ENCODE measurements at places on chromosomes 6 and 20.

DNA sequence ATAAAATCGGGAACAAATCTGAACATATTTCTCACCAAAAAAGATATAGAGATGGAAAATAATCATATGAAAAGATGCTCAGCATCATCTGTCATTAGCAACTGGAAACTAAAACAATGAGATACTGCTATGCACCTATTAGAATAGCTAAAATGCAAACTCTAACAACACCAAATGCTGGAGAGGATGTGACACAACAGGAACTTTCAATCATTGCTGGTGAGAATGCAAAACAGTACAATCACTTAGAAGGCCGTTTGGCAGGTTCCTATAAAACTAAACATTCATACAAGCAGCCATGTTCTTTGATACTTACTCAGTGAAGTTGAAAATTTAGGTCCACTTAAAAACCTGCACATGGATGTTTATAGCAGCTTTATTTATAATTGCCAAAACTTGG is 67.0 kb downstream of the FAM50B start:
- DNase-seq: no peak

DNA sequence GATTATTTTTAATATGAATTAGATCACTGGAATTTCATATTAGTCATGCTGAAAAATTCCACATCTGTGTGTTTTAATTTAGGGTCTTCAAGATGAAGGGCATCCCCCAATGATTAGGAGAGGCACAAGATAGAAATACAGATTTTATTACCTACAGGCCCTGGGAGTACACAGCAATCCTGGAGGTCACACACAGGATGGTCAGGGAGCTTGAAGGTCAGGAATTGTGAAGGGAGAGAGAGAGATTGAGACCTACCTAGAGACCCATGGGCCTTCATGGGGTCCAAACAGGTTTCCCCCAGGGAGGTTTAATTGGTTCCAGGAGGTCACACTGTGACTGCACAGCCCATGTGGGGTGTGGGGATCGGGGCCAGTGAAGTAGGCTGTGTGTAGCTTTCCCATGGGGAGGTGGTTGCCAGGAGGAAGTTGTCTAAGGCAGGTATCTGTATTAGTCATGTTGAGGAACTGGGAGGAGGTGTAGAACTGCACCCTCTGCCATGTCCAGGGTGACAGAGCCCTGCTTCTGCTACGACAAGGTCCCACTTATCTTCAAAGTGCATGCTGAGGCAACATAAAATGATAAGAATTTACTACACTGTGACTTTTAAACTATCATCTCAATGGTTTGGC is 18.3 kb downstream of the SNX9 start:
- no peak for DNase-seq

DNA sequence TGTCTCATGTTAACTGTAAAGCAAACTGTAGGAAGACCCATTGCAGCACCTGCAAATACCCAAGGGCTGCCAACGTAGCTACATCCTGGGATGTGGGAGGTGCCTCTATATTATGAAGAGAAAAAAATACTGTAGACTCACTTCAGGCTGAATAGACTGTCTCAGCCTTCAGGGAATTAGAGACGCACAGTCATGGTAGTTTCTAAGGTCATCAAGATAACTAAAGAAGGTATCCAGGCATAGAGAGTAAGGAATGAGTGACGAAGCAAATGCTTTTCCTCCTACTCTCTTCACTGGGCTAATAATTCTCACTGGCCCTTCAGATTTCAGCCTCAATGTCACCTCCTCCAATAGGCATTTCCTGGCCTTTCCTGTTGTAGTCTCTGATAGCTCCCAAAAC is 121.6 kb upstream of the ECI2 start:
- DNase-seq: peak; percentile 26

GRCh38 chr6:28729501-28730402 is 194.0 kb downstream of the TRIM27 start:
- no peak for DNase-seq

DNA sequence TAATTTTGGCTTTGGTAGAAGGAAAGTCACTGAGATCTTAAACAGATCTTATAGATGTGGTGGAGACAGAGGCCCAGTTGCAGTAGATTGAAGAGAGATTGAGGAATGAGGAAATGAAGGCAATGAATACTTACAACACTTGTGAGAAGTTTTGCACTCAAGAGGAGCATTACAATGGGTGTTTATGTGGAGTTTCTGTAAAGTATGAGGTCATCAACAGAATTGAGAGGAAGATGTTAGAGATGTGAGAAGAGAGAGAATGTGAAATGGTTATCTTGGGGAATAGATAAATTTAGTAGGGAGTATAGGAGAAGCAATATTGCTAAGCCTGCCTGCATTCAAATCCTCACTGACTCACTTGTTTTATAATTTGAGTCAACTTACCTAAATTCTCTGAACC is 83.4 kb downstream of the GFRAL start:
- no peak for DNase-seq

- DNase-seq: no peak
Measured at GRCh38 chr6:165178056-165178455, 131.3 kb downstream of the C6orf118 start.

DNA sequence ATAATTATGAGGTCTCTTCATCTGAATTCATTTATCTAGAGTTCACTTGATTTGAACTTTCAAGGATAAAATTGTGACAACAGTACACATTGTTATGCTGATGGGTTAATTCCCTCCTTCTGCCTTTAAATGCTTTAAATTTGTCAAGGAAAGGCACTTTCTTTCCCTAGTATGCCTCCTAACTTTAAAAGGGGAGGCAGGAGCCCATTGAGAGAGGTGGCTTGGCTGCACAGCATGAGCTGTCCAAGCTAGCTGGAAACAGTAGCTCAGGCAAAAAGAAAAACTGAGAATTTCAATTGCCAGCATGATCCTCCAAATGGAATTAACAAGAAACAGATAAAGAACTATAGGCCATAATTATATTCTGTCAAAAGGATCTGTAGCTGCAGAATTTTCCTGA is 243.3 kb upstream of the GRIK2 start:
- no peak for DNase-seq

DNA sequence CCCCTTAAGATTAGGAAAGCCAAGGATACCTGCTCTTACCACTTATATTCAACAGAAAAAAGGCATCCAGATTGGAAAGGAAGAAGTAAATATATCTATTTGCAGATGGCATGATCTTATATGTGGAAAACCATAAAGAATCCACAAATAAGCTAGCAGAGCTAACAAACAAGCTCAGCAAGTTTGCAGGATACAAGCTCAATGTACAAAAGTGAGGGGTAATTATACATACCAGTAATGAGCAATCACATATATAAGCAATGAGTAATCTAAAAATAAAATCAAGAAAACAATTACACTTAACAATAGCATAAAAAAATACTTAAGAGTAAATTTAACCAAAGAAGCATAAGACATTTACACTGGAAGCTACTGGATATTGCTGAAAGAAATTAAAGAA is 31.6 kb upstream of the HMGN3 start:
- no peak for DNase-seq

- DNase-seq: peak; percentile 43
Measured at GRCh38 chr6:62283796-62284411, 2.1 kb downstream of the KHDRBS2 start.

DNA sequence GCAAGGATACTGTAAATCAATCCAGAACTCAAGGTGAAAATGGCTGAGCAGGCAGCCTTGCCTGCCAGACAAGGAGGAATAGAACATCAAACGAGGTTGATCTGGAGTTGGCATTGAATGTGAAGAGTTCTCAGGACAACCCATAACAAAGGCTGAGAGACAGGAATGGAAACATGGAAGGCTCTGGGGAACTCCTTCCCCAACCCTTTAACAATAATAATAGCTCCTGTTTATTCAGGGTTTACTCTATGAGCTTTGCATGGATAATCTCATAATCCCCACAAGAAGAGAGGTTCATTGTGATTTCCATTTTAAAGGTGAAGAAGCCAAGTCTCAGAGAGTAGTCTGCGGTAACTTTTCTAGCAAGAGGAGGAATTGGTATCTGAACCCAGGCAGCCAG is 151.7 kb downstream of the SOD2 start:
- DNase-seq: no peak

- no peak for DNase-seq
Measured at GRCh38 chr6:128259730-128260685, 260.4 kb downstream of the PTPRK start.

- no peak for DNase-seq
Measured at GRCh38 chr6:41222045-41222444, 6.1 kb upstream of the TREML4 start.

DNA sequence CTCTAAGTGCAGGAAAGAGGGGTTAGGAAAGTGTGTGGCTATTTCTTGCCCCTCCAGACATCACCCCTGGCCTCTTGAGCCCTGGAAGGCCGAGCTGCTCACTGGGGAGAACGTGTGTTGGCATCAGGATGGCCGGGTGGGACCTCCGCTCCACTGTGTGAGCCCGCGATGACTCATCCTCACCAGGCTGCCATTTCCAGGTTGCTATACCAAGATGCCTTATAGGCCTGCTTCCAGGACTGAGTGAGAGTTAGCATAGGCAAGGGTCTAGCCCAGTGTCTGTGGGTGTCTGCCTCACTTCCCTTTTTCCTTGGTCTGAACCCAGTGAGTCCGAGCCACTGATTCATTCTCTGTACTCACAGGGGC is 105.0 kb downstream of the MRPL14 start:
- DNase-seq: no peak

DNA sequence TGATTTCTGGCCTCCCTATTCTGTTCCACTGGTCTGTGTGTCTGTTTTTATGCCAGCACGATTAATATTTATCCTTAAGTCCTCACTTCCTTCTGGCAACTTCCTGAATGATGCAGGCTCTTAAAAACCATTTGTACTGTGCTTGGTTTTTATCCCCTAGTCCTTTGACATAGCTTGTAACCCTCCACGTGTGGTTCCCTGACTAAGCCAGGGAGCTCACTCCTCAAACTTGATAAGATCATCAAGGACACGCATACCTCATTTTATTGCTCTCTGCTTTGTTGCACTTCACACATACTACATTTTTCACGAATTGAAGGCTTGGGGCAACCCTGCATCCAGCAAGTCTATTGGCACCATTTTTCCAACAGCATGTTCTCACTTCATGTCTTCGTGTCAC is 166.4 kb upstream of the UST start:
- DNase-seq: no peak

DNA sequence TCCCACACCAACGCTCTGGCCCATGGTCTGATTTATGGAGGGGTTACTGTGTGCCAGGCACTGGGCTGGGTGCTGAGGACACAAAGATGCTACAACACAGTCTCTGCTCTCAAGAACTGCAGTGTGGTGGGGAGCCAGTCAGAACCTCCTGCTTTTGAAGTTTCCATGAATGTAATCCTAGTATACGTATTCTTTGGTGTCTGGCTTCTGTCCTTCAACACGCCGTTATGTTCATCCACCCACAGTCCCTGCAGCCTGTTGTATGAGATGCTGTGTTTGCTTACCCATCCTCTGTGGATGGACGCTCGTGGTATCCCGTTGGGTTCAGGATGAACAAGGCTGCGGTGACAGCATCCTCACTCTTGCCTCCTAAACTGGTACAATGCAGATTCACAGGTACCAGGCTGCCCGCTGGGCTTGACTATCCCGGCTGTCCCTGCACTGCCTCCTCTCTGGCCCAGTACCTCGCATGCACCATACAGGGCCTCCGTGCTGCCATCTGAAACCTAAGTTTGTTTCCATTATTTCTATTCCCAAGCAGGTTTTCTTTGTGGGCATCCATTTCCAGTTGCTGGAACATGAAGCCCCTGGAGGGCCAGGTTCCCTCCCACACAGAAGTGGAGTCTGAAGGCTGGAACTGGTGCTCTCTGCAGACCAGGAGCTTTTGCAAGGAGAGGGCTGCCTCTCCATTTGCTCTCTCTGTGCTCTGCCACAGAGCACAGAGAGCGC is 364.5 kb downstream of the ZFAND3 start:
- no peak for DNase-seq

DNA sequence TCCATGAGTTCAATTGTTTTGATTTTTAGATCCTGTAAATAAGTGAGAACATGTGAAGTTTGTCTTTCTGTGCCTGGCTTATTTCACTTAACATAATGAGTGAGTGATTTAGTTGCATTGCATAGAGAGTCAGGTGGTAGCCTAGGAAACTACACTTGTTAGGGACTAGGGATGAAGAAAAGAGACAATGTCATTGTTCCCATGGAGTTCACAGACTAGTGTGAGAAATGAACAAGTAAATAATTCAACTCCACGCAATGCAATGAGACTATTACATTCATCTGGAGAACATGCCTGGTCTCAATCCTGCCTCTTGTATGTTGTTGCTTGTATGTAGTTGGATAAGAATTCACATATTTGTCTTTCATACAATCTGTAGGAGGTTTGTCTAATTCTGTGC is 76.3 kb upstream of the B3GAT2 start:
- DNase-seq: peak; percentile 4

GRCh38 chr6:170371080-170371479 is 64.5 kb downstream of the FAM120B start:
- peak; percentile 45 for DNase-seq

DNA sequence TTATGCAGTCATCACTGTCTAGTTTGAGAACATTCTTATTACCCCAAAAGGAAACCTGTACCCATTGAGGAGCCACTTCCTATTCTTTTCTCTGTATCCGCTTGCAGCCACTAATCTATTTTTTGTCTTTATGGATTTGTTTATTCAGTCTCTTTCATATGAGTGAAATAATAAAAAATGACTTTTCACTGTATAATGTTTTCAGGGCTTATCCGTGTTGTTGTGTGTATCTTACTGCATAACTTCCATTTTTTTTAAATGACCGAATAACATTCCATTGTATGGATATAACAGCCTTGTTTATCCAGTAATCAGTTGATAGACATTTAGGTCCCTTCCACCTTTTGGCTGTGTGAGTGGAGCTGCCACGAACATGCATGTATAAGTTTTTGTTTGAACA is 86.6 kb downstream of the ZFAND3 start:
- peak; percentile 20 for DNase-seq

- no peak for DNase-seq
Measured at GRCh38 chr20:4508773-4509172, 212.9 kb upstream of the PRND start.

- DNase-seq: no peak
Measured at GRCh38 chr6:142222022-142222421, 75.0 kb downstream of the VTA1 start.

GRCh38 chr6:54299542-54300269 is 8.5 kb upstream of the TINAG start:
- DNase-seq: peak; percentile 18

DNA sequence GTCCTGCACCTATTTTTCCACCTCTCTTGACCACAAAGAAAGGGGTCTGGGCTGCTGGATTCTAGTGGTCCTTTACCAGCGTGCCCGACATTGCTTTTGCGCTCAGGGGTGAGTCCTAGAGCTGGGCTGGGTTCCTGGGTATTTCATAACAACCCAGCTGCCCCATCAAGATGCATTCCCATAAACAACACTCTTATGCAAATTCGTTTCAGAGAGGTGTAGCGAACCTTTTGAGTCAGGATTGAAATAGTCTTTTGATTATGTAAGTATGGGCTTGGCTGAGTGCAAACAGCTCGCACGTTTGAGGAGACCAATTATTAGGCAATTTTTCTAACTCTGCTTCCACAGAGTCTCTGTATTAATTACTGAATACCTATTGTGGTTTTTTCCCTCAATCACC is 13.7 kb downstream of the ACOT13 start:
- no peak for DNase-seq

All from mesenchymal stem cell (in vitro differentiated cells and primary cell).